ENCODE measurements at places on chromosomes 6 and 20.
A peak's percentile ranks its signal among the peaks of the same experiment; 100 is the strongest.

- no peak for DNase-seq
Measured at GRCh38 chr6:151624071-151624470, 130.3 kb downstream of the CCDC170 start.

GRCh38 chr6:35173044-35173426 lies 31.9 kb upstream of the TCP11 start:
- no peak for DNase-seq

- DNase-seq = no peak
Measured at GRCh38 chr6:126753606-126754005, 364.9 kb upstream of the RSPO3 start.

DNA sequence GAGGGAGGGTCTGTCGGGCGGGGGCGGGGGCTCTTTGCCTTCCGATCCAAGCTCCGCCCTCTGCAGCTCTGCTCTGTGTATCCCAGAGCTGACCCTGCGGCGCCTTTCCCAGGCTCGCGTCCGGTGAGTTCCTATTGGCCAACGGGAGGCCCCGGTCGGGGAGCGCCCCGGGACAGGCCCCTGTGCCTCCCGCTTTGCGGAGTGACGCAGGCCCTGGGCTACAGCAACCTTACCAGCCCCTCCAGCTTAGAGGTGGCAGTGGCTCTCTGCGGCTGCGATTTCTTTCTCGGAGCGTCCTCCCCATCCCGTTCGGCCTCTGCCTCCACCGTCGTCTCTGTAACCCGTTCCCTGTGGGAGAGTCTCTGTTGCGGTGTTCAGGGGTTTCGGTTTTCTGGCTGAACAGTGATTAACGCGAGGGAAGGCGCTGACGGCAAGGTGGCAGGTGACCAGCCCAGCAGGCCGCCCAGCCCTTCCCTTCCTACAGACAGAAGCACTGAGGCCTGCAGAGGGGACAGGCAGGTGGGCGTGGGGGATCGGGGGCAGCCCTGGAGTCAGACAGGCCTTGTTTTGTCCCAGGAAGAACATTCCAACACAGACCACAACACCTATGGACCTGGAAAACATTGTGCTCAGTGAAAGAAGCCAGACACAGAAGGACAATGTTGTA lies 18.1 kb upstream of the CEBPB start:
- no peak for DNase-seq

- no peak for DNase-seq
Measured at GRCh38 chr6:1406306-1407072, 17.1 kb downstream of the FOXF2 start.

GRCh38 chr20:63175038-63175895 lies 40.7 kb downstream of the YTHDF1 start:
- no peak for DNase-seq

GRCh38 chr6:82554666-82555065 lies 191.0 kb downstream of the TPBG start:
- no peak for DNase-seq

DNA sequence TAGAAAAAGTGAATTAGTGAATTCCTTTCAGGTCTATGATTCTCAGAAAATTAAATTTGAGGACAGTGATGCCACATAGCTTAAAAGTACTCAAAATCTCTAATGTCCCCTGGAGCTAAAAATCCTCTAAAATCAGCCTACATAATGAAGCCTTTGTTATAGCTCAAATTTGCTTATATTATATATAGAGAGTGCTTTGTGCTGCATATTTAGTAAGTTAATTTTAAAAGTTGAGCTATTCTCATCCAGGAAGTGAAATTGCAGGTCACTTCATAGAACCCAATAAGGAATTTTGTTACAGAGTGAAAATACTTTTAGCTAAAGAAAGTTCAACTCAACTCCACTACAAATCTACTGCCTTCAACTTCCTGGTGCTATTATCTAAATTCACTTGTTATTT lies 507.5 kb upstream of the MAP3K7 start:
- no peak for DNase-seq

- no peak for DNase-seq
Measured at GRCh38 chr6:165701564-165702354, 38.7 kb upstream of the PDE10A start.

- DNase-seq = no peak
Measured at GRCh38 chr6:168596344-168596743, 155.4 kb downstream of the SMOC2 start.

DNA sequence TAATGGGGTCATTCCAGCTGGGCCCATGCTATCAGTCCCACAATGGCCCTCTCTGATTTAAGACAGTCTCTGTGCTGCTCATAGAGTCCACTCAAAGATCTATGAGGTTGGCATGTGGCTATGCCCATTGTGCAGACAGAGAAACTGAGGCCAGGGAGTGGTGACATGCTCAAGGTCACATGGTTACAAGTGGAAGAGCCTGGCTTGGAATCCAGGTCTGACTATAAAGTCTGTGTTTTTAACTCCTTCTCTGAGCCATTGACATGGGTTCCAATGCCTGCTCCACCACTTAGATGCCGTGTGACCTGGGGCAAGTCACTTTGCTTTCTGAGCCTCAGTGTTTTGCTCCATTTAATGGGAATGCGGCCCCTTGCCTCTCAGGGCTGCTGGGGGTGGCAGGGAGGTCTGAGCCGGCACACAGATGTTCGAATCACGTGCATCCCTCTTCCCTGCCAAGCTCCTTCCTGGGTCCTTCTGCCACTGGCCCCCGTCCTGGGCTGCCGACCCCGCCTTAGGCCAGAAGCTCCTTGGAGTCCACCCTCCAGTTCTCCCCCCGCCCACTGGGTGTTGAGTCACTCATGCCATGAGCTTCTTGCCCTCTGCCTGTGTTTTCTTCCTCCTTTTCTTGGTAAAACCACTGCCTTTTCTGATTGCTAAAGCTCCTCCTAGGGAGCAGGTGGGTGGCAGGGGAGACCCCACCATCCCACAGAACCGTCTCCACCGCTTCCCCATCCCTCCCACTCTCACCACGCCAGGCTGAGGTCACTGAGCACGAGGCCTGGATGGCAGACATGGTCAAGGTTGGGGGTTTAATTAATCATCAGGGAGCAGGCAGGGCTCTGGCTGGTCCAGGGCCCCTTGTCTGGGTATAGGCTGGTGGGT lies 35.7 kb downstream of the CEBPB start:
- DNase-seq = no peak

DNA sequence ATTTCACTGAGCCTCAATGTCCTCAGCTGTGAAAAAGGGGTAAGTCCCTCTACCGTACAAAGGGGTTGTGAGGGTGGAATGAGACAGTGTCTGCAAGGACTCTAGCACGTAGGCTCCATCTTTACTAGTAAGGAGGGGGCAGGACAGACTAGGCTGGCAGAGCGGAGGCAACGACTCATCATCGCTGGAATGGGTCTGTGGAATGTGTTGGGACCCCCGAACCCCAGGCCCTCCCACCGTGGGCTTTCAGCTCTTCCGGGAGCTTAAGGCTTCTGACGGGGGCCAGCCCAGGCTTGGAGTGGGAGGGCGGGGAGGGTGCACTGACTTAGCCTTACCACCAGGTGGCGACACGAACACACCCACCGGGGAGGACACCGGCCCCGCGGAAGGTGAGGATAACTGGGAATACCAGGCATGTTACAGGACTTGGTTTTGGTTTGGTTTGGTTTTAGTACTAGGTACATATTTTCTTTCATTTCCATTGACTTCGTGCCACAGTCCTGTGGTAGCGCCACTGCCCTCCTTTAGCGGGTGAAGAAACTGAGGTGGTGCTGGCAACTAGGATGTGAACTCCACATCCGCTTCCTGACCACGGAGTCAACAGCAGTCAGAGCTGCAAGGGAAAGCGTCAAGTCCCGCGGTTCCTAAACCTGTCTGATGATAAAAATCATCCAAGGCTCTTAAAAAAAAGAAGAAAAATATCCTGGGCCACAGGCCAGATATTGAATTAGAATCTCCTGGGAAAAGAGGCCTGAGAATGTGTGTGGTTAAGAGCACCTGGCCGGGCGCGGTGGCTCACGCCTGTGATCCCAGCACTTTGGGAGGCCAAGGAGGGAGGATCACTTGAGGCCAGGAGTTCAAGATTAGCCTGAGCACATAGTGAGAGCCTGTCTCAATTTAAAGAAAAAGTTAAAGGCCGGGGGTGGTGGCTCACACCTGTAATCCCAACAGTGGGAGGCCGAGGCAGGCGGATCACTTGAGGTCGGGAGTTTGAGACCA lies 10.3 kb upstream of the TULP1 start:
- peak; percentile 59 for DNase-seq

GRCh38 chr6:51655517-51655916 lies 431.9 kb downstream of the PKHD1 start:
- DNase-seq = no peak

DNA sequence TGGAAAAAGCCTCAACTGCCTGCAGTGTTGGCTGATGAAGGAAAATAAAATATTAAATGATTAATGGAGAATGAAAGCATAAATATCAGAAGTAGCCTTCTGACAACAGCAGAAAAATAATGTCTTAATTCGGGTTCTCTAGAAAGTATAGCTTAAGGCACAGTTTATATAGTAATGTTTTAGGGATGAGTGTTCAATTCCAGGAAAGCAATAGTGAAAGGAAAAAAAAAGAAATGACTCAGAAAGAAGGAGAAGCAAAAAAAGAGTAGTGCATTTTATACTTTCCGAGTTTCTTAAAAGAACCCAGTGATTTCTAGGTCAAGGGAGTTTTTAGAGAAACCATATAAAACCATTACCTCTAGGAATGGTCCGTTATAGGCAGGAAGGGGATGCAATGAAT lies 137.3 kb downstream of the HTR1B start:
- no peak for DNase-seq

GRCh38 chr6:48782225-48782624 lies 671.2 kb upstream of the PTCHD4 start:
- DNase-seq = no peak

DNA sequence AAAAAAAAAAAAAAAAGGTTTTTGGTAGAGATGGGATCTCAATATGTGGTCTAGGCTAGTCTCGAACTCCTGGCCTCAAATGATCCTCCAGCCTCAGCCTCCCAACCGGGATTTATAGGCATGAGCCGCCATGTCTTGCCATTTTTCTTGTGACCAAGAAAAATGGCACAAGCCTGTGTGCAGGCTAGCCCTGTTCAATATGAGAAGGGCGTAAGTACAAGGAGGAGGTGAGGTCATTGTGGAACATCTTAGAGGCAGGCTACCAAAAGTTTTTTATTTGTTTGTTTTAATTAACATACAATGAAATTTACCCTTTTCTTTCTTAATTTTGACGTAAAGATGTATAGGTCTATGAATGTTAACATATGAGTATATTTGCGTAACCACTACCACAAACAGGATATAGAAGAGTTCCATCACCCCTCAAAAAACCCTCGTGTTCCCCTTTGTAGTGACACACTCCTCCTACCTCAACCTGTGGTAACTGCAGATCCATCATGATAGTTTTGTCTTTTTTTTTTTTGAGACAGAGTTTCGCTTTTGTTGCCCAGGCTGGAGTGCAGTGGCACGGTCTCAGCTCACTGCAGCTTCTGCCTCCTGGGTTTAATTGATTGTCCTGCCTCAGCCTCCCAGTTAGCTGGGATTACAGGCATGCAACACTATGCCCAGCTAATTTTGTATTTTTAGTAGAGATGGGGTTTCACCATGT lies 28.3 kb upstream of the KIF3B start:
- no peak for DNase-seq

DNA sequence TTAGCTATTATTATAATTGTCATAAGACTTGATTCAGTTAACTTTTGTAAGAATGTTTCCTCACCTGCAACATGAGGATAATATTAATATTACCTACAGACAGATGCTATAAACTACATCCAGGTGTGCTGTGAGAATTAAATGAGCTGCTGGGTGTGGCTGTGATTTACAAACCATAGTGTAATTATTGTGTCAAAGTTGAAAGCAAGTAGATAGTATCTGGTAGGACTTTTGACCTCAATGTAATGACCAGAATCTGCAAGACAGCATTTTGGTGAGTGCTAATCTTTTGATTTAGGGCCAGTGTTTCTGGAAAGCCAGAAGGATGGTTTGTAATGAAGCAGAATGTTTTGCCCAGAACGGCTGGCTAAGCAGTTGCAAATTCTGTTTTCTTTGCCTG lies 162.5 kb downstream of the TRMT11 start:
- no peak for DNase-seq

- DNase-seq = no peak
Measured at GRCh38 chr20:63908008-63908682, 13.2 kb downstream of the DNAJC5 start.

DNA sequence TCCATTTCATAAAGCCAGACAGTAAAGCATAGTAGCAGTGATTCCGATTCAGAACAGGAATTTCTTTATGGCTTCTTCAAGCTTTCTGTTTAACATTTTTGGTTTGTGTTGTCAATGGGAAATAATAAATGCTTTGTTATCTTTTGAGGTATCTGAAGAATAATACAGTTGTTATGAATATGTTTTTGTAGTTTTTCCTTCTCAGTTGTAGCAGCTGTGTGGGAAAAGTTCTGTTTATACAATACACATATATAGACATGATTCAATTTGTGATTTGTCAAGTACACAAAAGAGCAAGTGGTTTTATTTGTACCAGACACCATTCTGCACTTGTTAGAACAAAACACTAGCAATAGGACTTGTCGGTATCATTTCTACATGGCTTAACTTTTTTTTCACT lies 96.6 kb downstream of the CDYL start:
- no peak for DNase-seq
